ENCODE measurements at places on chromosomes 5 and 9. TPM values are rescaled to one million over a fixed set of nuclear protein-coding genes. Genes with fewer than 3 reads are reported as not detected.

Gene SLC4A9
- not detected for total RNA-seq

Gene GRIN1
- 0.34 TPM for total RNA-seq

Gene PTGS1
- 1.3 TPM for total RNA-seq

Gene KCNN2
- 0.15 TPM for total RNA-seq

Gene PRKAA1
- 64.0 TPM for total RNA-seq

Gene KIF24
- 4.1 TPM for total RNA-seq

Gene ELOVL7
- 15.6 TPM for total RNA-seq

Gene PALM2AKAP2
- 0.36 TPM for total RNA-seq

Gene PCDHB12
- 0.02 TPM for total RNA-seq

Gene ORM1
- not detected for total RNA-seq

Gene LEAP2
- 0.55 TPM for total RNA-seq

Gene LCN2
- 3.3 TPM for total RNA-seq

Gene PLAC8L1
- total RNA-seq: 0.49 TPM

Gene ANKRD18B
- 5.0 TPM for total RNA-seq

Gene RBM18
- 13.0 TPM for total RNA-seq

Gene IFNB1
- total RNA-seq: not detected

Gene EXOSC2
- 60.3 TPM for total RNA-seq

Gene TMEM215
- not detected for total RNA-seq

Gene FIBCD1
- 14.4 TPM for total RNA-seq

Gene CTNNAL1
- total RNA-seq: 56.0 TPM

Gene SPATA31E1
- not detected for total RNA-seq

Gene SLC46A2
- not detected for total RNA-seq

Gene IL7R
- total RNA-seq: 1.0 TPM

Measured in A549 treated with DMSO at 1 μM for 4 hours (cell line).